Right lung (tissue), 10 donors: ENCODE measurements at places on chromosomes 2 and 18. TPM values are rescaled to one million over a fixed set of nuclear protein-coding genes. Genes with fewer than 3 reads are reported as not detected.

DNA sequence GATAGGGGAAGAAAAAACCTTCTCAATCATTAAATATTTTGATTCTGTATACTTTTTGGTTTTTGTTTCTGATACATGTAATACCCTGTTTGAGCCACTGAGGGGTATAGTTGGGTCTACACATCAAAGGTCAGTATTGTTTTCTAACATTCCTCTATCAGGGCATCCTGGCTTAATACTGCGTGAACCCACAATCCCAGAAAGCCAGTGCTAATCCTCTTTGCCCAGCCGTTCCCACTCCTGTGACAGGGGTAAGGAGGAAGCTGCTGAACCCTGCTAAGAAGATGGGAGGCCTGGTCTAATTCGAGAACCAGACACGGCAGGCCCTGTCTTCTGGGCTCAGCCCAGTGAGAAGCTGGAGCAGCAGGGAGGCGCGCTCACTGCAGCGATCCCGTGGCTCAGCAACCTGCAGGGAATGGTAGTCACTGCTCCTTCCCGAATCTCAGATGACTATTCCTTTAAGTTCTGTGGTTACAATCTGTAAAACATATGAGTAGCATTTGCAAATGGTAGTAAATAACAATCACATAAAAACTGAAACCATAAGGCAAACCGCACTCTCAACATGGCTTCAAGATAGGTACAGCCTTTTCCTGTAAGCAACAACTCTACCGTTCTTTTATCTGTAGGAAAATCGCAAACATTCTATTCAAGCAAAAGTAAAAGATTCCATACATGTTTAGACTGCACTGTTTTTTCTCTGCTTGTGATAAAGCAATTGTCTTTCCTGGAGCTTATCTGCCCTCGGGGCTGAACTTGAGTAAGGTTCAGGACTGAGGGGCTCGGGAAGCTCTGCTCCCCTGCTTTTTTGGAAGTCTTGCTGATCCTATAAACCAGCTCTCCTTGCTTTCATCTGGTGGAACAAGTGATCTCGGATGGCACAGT is 87.0 kb downstream of the EPB41L3 start:
- no peak for DNase-seq

DNA sequence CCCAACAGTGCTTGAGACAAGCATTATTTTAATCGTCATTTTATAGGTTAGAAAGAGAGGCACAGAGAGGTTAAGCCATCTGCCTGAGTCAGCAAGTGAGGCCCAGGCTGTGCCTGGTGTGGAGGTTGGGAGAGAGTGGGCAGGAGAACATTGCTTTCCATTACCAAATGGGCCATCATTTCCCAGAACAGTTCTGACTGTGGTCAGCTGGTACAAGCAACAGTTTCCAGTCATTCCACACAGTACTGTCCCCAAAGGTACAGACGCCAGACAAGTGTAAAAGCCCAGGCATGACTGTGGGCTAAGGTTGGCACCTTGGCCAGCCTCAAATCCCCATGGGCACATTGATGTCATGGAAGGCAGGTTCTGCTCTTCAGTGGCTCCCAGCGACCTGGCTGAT is 98.2 kb upstream of the LCLAT1 start:
- no peak for DNase-seq

DNA sequence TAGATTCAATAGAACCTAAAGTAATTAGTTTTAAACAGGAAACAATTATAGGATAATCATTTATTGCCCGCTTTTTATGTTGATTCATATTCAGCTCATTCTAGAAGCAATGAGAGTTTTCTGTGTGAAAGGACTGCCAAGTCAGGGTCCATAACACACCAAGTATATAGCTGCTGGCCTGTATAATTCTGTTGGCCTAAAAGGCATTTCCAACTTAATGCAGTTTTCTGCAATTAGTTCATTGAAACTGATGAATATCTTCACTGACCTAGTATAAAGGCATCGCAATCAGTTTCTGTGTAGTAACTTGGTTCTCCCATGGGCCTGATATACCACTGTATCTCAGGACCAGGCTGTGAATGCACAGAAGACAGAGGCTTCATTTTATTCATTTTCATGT is 69.1 kb upstream of the GRB14 start:
- DNase-seq: no peak

- DNase-seq: no peak
These were observed 4.5 kb downstream of the RHOB start for GRCh38 chr2:20451341-20451740.

DNA sequence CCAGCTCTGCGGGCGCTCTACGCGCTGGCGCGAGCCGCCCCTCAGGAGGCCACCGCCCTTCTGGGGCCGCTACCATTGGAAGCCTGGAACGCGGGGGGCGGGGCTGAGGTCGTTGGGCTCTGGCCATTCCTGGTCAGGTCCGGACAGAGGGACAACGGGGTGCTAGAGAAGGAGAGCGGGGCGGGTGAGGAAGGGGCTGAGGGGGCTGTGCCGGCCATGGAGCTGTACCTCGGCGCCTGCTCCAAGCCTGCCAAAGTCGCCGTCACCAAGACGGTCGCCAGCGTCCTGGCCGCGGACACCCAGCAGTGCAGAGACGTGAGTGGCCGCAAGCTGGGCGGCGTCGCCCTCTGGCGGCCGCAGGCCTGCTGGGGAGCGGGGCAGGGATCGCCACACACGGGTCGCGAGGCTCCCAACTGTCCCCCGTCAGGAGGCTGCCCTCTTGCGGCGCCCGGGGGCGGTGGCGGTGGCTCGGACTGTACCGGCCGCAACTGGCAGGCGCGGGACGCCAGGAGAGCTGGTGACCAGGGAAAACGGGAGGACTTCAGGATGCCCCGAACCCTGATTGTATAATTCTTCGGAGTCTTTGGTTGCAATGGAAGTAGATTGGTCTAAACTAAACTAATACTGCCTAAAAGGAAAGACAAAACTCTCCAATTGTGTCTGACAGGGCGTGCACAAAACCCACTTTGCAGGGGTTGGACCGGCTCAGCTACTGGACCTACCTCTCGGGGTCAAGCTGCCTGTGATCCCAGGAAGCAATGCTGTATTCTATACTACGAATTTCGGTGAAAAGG is at the start of gene FSIP2:
Gene FSIP2 (plus strand): TSS at position 126 of the 794 bp plus-strand sequence. CDS start 91 bp downstream, at position 217.
- DNase-seq: peak; percentile 32

DNA sequence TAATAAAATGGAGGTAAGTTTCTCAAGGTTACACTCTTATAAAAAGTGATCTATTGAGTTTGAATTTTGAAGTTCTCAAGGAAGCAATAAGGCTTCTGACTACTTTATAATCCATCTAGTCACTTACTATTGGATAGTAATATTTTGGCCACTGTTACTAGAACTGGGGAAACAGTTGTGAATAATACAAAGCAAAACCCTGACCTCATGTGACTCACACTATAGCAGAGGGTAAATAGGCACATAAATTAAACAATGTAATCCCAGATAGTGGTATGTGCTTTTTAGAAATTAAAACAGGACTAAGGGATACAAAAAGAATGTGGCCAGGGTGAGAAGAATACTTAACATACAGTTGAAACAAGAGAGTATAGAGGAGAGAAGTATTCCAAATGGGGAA is 78.6 kb downstream of the CALCRL start:
- no peak for DNase-seq

DNA sequence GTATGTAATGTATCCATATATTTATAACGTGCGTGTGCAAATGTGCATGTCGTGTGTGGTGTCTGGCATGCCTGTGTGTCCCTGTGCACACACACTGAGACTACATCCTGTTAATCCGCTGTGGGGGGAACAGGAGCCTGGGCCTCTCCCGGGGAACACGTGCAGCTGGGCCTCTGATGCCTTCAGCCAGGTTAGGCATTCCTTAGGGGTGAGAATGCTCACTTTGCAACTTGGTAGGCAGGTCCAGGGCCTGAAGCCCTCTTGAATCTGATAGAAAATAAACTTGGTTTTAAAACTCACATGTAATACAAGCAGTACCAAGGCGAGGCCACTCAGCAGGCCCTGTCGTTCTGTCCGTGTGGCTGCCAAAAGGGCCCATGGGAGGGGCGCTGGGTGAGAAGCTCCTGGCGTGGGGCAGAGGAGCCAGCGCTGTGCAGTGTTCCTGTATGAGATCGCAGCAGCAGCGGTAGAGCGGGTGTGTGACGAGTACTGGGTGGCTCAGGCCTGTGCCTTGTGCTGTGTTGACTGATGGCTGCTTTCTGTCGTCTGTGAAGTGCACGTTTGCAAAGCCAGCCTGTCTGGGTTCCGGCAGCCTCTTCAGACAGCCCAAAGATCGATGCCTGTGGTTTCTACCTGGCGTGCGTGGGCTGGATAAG is 16.2 kb downstream of the SALL3 start:
- DNase-seq: no peak

- no peak for DNase-seq
These were observed 577 bp downstream of the MOGAT1 start for GRCh38 chr2:222672068-222672401.

DNA sequence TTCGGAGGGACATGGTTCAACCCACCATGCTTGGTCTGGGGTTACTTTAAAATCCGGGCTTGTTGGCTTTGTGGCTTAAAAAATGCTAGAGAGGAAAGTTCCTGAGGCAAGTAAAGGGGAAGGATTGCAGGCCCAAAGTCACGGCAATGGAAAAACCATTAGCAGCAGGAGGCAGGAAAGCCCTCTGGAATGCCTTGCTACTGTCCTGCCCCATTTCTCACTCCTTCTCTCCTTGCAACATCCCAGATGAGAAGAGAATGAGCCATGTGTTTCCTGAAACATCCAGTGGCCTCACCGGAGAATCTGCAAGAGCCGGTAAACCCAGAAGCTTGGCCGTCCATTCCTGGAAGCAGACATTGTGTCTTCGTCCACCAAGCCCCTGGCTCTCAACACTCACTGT is 97.4 kb upstream of the LCLAT1 start:
- no peak for DNase-seq

GRCh38 chr2:109615637-109616144 is 1.5 kb downstream of the SOWAHC start:
- DNase-seq: no peak

DNA sequence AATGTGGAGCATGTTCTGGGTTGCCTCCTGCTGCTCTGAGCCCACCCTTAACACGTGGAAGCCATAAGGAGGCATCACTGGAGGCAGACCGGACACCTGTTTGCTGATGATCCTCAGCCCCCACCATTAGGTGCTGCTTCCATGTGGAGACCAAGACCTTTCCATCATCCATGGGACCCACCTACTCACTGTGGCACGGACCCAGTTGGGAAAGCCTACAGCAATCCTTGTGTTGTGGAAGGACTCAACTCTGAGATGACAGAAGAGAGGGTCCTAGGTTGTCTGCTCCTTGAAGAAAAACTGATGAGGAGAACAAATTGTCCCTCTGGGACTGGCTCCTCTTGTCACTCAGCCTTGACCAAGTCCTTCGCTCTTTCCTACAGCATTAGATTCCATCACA is 86.5 kb upstream of the RAB12 start:
- no peak for DNase-seq

RANBP2 gene
- polyA plus RNA-seq: 69.7 TPM

DNA sequence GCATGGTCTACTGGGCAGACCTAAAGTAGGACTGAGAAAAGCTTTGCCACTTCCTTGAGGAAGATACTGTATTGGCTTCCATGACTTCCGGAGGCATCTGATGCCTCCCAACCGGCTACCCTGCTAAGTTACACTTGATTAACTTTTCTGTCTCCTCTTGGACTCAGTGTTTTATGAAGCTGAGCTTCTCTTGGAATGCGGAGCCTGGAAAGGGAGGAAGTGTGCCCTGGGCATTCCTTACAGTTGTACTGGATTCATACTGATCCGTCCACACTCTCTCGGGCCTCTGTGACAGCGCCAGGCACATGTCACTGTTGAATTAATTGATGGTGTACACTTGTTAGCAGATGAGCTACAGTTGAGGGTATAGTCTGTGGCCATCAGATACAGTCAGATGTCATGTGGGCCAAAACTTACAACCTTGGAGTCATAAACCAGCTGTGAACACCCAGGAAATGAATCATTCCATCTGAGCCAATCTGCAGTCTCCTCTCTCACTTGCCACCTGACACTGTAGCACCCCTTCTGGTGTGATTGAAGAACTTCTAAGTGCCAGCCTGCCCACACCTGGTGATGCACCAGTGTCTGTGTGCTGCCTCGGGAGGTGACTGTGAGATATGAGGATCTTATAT is 122.5 kb downstream of the FHOD3 start:
- no peak for DNase-seq

BOLL gene
- not detected for polyA plus RNA-seq

DNA sequence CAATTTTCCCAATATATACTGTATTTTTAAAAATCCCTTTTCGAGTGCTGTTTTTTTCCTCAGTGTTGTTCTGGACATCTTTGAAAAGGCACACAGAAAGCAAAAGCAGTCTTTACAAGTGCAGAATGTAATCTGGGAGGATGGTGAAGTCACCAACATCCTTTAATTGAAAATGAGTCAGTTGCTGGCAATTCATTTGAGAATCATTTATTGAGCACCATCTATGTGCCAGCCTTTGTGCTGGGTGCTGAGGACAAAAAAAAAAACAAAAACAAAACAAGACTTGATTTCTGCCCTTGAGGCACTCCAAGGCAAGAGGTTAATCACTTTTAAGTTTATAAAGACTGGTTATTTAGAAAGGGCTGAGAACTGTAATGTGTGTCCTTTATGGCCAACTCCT is 46.7 kb upstream of the ACVR1 start:
- no peak for DNase-seq

NEUROD1 gene
- 0.80 TPM for polyA plus RNA-seq

DNA sequence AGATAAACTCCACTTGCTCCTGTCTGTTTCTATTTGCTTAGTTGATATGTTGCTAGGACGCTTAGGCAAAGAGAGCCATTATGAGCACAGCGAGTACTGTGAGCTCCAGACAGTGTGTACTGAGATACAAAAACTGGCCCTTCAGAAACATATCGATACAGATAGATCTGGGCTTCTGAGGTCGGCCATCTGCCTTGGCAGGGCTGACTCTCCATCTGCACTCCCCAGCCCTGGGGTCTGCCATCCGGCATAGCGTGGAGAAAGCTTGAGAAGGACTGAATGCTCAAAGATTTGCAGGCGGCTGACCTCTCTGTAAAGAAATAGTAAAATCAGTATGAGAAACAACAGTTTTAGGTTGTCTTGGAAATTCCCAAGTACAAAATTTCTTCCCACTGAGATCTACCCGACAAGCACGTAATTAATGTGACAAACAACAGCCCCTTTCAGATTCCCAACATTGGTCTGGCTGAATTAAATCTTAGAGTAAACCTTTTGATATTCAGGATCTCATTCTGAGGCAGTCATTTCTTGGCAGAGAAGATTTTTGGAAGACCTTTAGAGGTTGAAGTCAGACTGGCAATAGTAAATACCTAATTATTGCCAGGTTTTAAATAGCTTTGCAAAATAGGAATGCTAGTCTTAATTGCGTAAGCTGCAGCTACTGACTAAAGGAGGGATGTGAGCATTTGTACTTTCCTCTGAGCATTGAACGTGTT is 127.4 kb downstream of the CHST9 start:
- peak; percentile 23 for DNase-seq

DNA sequence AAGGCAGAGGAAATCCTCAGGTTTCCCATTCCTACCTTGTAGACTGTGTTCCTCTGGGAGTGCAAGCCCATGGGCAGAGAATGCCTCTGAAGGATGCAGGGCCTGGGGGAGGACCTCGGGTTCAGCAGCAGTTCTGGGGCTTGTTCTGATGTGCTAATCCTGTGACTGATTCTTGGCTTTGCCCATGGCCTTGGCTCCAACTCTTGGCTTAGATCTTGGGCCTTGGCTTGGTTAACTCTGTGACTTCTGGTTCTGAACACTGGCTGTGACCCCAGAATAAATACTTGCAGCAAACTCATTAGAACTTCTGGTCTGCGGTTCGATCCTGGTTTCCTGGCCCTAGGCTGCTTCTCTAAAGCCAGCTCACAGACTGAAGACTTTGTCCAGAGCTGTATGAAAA is 366.9 kb upstream of the ZEB2 start:
- DNase-seq: peak; percentile 46

GRCh38 chr18:61549416-61549815 is 216.2 kb downstream of the CDH20 start:
- no peak for DNase-seq

ALLC gene
- not detected for polyA plus RNA-seq
